Stimulated activated CD4-positive, alpha-beta T cell treated with anti-CD3 and anti-CD28 coated beads, Interleukin-1b, Interleukin-23, amount 100 ng/mL, for 1 hour (primary cell): ENCODE measurements at places on chromosomes 3 and 15.

DNA sequence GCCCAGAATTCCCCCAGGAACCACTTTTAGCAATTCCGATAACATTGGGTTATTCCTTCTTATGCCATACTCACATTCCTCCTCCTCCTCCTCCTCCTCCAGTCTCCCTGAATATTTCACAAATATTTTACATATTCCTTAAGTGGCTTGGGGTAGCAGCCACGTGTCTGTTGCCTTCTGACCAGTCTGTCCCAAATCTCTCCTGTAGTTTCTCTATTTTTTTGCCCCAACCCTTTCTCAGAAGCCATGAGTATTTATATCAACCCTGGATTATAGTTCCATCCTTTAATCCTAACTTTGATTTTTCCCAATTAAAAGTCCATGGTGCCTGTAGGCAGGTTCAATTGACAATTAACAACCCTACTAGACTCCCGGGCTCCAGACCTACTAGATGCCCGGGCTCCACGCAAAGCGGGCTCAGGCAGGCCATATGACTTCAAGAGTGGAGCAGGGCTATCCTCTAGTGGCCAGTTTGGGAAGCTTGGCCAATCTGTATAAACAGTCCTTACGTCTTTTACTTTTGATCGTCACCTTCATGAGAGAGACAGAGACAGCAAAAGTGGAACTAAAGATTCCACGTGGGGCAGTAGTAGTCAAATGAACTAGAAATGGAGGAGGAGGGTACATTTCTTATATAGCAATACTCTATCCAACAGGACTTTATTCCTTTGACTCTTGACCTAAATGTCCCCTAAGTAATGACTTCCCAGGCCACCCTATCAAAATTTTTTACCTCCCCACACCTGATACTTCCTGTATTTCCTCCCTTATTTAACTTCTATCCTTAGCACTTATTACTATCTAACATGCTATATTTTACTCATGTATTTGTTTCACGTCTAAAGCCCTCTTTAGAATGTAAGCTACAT lies 69.7 kb downstream of the USF3 start:
- DNase-seq: no peak

GRCh38 chr15:39582977-39583595 lies 2.2 kb downstream of the THBS1 start:
- DNase-seq: no peak

GRCh38 chr3:154584041-154584440 lies 154.1 kb upstream of the GPR149 start:
- no peak for DNase-seq

DNA sequence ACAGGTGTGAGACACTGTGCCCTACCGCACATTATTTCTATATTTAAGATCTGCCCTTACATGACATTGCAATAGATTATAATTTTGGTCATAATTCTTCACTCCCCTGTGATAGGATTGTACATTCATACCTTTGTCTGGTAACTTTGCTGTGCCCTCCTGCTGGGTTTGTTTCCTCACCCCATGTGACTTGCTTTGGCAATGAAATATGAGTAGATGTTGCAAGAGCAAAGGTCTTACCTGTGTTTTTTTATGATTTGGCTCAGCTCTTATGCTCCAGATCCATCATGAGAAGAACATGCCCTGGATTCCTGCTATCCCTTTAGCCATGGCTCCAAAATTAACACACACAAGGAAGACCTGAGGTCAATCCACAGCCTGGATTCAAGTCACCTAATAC lies 137.7 kb upstream of the EOMES start:
- DNase-seq: no peak

DNA sequence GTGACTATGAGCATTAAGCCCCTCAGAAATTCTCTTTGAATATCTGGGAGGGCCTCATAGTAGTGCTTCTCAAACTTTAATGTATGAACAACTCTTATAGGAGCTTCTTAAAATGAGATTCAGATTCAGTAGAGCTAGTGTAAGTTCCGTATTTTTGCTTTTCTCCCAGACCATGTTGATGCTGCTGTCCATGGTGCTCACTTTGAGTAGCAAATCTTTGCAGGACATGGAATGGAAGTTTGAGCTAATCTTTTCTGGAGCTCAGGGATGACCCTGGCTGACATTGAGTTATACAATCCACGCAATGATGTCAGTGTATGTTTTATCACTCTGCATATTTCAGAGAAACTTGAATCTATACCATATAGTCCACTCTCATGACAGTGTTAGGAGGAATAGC lies 134.2 kb downstream of the OTOL1 start:
- DNase-seq: no peak
